Tongue (tissue), 3 donors: ENCODE measurements at places on chromosomes 4 and X. TPM values are rescaled to one million over a fixed set of nuclear protein-coding genes. Genes with fewer than 3 reads are reported as not detected.

GRCh38 chrX:134646691-134647090 lies 11.6 kb downstream of the PLAC1 start:
- no peak for DNase-seq

DNA sequence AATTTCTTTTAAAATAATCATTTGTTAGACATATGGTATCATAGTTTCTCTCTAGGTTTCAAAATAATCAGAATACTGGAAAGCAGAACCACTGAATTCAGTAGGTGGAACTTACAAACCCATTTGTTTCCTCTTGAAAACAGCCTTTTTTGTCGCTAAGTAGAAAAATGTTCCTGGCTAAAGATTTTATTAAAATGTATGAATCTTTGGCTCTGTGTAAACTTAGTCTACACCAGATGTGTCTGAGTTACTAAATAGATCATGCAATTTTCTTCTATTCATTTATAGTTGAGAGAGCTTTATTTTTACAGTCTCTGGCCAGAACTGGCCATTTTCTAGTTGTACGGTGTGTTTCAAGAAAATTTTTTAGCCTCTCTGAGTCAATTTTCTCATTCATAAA lies 1.0 kb downstream of the CYSLTR1 start:
- DNase-seq = no peak

GRCh38 chrX:52380993-52381392 lies 12.2 kb downstream of the XAGE2 start:
- no peak for DNase-seq

GRCh38 chrX:76148041-76148665 lies 24.7 kb upstream of the PBDC1 start:
- DNase-seq = peak; percentile 12

DNA sequence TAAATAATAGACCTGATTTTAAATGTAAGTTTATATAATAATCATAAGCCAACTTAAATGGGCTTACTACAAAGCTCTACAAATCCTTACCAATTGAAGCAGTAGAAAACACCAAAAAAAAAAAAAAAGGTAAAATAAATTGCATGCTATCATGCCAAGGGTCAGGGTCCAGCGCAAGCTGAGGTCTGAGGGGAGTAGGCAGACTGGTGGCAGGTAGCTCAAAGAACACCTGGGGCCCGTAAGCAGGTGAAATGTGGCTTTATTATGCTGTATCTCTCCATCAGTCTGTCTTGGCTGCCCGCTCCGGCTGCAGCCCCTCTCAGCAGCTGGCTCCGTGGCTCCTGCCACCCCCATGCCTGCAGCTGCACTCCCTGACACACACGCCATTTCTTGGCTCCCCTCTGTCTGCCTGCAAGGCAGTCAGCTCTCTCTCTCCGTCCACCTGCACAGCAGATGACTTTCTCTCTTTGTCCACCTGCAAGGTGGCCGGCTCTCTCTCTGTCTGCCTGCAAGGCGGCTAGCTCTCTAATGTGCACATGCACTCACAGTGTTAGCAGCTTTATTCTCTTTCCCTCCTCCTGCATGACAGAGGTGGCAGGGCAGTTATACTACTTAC lies 209.4 kb upstream of the UGT8 start:
- no peak for DNase-seq

- no peak for DNase-seq
Measured at GRCh38 chr4:96039217-96039616, 199.3 kb downstream of the PDHA2 start.

- DNase-seq = no peak
Measured at GRCh38 chrX:107848591-107848990, 22.9 kb downstream of the MID2 start.

- DNase-seq = no peak
Measured at GRCh38 chr4:26826721-26827120, 33.9 kb upstream of the STIM2 start.

DNA sequence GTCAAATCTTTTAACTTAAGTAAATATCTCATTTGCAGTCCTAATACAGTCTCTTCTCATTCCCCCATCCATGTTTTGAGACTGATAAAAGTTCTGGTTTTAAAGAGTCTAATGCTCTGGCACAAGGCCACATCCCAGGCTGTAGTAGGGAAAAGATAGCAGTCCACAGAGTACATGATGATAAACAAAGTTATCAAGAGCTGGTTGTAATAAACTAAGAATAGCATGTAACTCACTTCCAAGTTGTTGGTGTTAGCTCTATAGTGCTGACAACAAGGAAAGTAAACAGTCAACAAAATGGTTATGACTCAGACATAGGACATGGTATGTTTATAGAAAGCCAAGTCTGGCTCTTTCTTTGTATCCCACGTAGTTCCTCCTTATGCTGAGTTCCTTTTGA lies 21.8 kb upstream of the AREG start:
- DNase-seq = no peak

DNA sequence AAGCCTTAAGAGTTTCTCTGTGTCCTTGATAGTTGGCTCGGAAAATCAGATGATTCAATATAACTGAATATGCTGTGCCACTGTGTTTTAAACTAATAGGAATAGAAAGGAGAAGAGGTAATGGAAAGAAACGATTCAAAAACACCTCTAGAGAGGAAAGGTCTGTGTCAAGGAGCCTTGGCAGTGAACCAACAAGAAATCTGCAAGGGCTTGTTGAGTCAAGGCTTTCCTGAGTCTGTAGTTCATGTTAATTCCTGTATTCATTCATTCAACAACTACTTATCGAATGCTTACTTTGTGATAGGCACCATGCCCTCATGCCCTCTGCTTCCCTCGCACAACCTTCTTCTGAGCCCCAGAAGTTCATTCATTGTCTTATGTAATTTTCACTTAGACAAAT lies 336.0 kb downstream of the PDHA2 start:
- peak; percentile 2 for DNase-seq

DNA sequence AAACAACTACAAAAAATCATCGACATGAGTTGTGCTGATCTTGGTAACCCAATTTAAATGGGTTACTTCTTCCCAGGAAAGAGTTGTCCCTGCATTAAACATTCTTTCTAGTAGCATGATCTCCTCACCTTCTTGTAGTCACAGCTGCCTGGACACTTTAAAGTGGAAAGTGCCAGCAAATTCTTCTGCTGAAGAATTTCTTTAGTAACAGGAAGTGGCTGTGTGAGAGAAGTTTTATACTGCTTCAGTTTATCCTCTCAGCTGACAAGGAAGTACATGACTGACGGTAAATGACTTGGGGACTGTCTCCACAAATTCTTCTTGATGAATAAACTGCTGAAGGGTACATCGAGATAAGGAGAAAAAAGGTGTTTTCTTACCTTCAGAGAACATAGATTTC lies 18.2 kb upstream of the TNIP3 start:
- no peak for DNase-seq

- no peak for DNase-seq
Measured at GRCh38 chrX:103640401-103641155, 11.8 kb downstream of the TCEAL1 start.

DNA sequence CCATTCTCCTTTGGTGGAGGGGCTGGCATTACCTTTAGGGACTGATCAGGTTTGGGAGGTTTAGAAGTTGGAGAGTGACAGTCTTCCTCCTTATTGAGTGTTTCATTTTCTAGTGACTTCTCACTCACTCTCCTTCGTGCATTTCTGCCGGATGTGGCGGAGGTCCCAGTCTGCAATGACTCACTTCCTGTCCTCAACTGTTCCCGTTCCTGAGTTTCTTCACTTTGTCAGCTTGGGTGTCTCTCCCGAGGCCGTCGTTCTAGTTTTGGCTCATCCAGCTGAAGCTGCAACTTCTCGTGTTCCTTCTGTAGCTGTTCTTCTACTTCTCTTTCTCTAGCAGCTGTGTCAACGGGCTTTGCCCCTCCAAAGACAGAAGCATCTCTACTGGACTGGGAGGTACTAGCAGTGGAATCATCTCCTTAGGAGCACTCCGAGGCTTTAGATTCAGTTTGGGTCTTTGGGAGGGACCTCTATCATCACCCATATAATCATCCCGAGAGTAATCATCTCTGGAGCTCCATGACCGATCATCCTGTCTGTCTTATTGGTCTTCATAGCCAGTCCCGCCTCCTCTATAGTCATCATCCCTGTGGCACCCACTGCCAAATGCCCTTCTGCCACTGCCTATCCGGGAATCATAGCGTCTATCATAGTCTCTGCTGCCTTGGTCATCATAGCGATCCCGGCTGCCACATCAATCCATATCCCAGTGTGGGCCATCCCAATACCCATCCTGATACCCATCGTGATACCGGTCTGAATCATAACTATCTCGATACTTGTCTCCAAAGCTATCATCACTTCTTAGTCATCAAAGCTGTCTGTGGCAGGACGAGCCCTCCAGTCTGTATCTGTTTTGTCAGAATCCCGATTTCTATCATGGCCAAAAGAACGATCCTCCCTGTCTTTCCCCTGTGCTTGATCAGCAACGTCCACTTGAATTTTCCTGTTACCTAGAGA lies 35.3 kb upstream of the VSIG4 start:
- peak; percentile 0 for DNase-seq

GRCh38 chr4:176885224-176885623 lies 92.5 kb upstream of the VEGFC start:
- no peak for DNase-seq

DNA sequence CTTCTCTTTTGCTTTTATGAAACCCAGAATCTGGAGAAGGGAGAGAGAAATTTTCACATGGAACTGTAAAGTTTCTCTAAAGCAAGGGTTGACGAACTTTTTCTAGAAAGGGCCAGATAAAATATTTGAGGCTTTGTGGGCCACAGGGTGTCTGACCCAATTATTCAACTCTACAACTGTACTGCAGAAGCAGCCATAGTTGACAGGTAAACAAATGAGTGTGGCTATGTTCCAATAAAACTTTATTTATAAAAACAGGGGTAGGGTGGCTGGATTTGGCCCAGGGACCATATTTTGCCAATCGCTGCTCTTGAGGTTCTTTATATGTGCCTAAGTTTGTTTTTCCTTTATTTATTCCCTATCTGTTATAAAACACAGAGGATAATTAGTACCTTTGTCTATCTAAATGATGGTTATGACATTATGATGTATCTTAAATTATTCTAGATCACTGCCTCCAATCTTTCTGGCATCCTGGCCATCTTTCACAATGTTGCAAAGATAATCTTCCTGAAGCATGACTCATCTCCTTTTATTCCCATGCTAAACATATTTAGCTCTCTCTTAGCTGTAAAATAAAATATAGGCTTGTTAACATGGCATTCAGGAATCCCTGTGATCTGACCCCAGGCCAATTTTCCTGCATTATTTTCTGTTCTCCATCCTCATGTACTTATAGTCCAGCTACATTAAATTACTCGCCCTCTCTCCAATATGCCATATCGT lies 106.8 kb upstream of the CBLL2 start:
- DNase-seq = no peak

The INTS6L gene
- 14.7 TPM for total RNA-seq

The GPC3 gene
- total RNA-seq = 220 TPM

The H2BW2 gene
- total RNA-seq = not detected

The KLHL13 gene
- total RNA-seq = 90.3 TPM

The CCDC149 gene
- total RNA-seq = 20.6 TPM
